ENCODE measurements at places on chromosomes 2 and 18.

DNA sequence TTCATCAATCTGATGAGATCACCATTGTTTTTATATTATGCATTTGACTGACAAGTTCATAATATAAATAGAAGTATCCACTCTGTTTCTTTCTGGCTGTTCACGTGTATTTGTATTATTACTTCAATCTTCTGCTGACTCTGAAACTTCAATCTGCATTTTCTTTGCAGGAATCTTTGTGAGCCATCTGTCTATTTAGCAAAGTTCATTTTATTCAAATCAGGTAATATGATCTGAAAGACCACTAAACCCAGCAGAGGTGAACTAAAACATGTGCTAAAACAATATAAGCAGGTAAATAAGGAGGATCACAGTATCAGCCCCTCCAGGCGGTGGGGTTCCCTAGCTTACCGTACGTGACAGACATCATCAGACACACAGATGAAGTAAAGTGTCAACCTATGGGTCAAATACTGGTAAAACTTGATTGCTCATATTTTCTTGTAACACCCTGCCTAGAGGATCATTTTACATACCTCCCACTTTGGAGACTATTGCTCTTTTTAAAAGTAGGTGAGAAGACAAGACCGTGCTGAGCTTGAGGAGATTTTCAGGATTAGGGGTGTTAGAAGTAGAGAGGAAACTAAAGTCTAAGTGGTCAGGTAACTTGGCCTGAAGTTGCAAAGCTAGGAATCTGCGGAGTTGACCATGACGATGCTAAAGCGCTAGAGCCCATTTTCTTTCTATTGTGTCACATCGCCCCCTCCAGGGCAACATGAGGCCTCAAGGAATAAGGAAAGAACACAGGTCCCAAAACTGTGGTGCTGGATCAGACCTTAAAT lies 9.0 kb downstream of the DTNB start:
- peak; percentile 94 for DNase-seq

DNA sequence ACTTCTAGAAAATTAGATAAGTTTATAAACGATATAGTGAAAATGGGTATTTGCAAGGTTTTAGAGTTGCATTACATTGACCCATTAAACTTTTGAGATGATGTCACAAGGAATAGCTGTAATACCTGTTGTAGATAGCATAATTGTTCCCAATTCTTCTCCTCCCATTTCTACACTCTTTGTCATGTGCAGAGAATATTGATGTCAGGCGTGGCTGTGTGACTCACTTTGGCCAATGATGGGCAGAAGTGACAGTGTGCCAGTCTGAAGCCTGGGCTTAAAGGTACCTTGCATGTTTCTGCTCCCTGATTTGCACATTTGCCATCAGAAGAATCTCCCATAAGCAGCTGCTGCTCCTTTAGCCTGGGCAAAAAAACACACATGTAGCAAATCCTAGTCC lies 26.9 kb upstream of the CCBE1 start:
- no peak for DNase-seq

- DNase-seq, result no peak
Observed at GRCh38 chr2:121904656-121905055, 149.2 kb downstream of the TSN start.

- DNase-seq, result peak; percentile 75
Observed at GRCh38 chr2:159516241-159516758, 100.0 kb downstream of the BAZ2B start.

- peak; percentile 89 for DNase-seq
Observed at GRCh38 chr2:104378853-104379374, 475.0 kb upstream of the POU3F3 start.

- DNase-seq, result no peak
Observed at GRCh38 chr2:166384774-166385173, 9.0 kb upstream of the SCN9A start.

- no peak for DNase-seq
Observed at GRCh38 chr2:46816151-46816845, 99.3 kb downstream of the MCFD2 start.

DNA sequence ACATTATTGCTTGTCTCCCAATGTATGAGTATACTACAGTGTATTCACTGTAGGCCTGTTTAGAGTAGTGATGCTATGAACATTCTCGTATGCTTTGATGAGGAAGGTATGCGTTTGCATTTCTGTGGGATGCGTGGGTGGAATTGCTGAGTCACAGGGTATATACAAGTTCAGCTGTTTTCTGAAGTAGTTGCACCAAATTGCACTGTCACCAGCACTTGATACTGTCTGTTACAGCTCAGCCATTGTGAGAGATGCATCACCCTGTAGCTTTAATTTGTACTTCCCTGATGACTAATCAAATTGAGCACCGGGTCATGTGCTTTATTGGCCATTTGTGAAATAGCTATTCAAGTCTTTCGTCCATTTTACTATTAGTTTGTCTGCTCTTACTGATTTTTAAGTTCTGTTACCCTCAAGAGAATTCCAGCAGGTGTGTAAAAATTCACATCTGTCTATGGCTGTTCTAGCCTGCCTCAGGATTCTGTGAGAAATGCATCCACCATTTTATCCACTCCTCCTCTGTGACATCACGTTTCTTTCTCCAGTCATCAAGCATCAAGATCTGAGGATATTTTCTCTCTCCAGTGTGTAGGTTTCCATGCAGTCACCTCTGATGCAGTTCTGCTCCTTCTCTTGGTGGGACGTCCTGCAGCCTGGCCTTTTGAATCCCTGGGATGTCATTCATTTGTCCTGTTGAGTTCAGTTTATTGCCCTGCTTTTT lies 72.5 kb downstream of the DGKD start:
- no peak for DNase-seq

- no peak for DNase-seq
Observed at GRCh38 chr18:7896805-7897518, 329.8 kb downstream of the PTPRM start.
